ENCODE measurements at places on chromosomes 7 and 10.

DNA sequence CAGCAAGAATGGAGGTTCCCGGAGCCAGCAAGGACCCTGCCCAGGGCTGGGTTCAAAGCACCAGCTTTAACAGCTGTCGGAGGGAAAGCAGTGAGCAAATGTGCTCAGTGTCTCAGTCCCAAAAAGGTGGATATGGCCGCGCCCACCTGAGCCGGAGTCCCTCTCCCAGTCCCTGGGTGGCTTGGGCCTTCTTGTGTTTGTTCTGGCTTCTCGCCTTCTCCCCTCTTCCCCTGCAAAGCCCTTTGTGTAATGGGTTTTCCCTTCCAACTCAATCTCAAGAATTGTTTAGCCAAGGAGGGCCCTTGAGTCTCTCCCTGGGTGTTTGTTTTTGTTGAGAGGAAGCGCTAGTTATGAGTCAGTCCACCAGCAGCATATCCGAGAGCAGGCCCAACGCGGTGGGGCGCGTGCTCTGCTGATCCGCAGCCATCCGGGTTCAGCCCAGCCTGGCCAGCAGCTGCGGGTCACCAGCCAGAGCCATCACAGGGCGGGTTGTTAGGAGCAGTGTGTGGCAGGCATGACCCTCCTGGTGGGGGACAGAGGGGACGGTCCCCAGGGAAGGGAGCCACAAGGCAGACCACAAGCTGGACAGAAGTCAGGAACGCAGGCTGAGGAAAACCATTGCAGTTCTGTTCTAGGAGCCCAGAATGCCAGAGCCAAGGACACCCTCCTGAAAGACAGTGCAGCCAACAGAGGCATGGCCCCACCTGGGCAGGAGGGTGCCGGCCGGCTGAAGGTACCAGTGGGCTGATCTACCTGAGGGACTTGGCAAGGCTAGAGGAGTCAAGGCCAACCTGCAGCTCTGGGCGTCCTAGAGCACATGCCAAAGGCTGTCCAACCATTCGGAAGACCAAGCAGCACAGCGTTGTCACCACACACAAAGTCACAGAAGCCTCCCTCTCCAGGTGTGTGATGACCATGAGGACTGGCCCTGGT, 21.3 kb downstream of the CALML3 start:
- DNase-seq = no peak

DNA sequence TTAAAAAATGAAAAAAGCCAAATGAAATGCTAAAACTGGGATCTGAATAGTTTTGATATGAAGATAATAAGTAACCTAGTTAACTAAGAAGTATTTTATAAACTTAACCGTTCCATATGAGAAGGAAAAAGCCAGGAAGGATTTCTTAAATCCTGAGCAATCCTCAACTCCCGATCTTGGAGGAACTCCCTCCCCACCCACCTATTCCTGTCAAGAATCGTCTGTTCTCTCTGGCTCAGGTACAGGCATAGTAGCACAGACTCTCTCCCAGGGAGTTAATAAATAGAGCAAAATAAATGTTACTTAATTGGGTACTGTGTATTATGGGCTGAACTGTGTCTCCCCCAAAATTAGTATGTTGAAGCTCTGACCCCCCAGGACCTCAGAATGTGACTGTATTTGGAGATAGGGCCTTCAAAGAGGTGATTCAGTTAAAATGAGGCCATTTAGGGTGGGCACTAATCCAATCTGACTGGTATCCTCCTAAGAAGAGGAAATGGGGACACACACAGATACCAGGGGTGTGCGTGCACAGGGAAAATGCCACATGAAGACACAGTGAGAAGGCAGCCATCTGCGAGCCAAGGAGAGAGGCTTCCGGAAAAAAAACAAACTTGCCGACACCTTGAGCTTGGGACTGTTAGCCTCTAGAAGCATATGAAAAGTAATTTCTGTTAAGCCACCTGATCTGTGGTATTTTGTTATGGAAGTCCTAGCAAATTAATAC, 28.7 kb downstream of the PUS7 start:
- DNase-seq = no peak

- no peak for DNase-seq
Measured at GRCh38 chr7:129394101-129394500, 40.1 kb upstream of the STRIP2 start.

GRCh38 chr10:89789188-89789877, 87.9 kb downstream of the KIF20B start:
- DNase-seq = peak; percentile 45

DNA sequence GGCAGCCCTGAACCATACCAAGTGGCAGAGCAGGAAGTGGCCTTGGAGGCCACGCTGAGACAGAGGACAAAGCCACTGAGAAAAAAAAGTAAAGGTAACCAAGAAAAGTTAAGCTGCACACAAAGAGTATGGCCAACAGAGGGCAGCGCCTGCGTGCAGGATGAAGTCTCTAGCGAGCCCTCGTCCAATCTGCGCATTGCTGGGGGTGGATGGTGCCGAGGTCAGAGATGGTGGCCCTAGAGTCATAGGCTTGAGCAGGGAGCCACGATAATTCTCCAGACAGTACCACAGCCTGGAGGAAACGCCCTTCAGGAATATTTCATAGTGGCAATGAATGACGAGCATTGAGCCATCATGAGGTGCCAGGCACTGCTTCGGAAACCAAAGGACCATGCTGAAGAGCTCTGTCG, 9.7 kb downstream of the ATP6V0E2 start:
- peak; percentile 62 for DNase-seq

GRCh38 chr7:116769546-116769945, 92.8 kb upstream of the CAPZA2 start:
- no peak for DNase-seq

DNA sequence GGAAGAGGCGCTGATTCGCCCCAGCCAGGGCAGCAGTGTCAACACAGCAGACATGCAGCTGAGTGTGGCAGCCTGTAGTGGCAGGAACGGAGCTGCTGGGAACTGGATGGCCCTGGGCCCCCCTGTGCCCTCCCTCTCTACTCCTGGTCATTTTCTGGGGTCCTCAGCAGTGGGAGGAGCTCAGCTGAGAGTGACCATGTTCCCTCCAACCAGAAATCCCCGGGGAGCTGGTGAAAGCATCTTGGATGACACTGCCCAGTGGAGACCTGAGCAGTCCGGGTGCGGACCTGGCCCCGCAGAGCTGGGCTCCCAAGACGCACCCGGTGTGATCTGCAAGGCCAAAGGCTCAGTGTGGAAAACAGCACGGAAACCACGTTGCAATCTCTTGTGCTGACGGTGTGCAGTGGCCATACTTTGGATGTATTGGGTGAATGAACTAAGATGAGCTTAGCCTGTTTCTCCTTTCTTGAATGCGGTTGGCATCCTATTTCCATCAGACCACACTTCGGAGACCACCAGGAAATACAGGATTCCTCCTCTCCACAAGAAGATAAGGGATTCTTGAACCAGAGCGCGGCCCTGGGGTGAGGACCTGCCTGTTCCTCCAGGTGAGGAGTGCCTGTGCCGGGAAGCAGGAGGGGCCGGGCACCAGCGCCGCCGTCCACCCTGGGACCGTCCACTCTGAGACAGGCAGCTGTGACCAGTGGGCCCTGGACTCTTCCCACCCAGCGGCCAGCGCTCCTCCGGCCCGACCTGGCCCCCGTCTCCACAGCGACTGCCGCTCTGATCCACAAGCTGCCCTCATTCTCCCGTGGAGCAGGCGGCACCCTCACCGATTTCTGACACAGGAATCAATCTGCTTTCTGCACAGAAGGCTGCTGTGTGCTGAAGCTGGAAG, 93.5 kb upstream of the DIP2C start:
- no peak for DNase-seq

- no peak for DNase-seq
Measured at GRCh38 chr10:6411436-6411835, 168.6 kb downstream of the PRKCQ start.

- DNase-seq = no peak
Measured at GRCh38 chr7:47036909-47037308, 545.0 kb downstream of the TNS3 start.

DNA sequence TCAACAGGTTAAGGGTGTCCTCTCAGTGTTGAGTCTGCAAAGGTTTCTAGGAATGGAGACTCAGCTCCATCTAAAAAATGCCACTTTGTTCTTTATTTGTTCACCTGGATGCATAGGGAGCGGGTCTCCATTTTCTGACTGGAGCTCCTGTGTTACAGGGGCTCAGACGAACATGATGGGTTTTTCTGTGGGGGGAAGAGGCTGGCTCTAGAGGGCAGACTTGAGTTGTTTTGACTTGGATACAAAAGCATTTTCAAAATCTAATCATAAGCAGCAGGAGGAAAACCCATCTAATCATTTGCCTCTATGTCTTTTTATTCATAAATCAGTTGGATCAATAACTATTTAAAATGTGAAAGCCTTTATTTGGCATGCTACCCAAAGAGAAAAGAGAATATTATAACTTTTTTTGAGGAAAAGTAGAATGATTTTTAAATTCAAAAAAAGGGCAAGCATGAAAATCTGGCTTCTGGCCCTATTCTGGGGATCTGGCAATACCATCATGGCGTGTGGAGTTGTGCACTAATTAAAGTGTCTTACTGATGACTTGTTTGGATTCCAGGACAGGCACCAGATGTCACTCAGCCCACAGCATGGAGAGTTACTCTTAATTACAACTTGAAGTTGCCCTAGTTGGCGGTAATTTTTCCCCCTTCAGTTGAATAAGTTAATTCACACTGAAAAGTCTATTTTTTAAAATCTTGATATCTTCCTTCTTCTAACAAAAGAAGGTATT, 594.9 kb downstream of the REEP3 start:
- DNase-seq = peak; percentile 2

DNA sequence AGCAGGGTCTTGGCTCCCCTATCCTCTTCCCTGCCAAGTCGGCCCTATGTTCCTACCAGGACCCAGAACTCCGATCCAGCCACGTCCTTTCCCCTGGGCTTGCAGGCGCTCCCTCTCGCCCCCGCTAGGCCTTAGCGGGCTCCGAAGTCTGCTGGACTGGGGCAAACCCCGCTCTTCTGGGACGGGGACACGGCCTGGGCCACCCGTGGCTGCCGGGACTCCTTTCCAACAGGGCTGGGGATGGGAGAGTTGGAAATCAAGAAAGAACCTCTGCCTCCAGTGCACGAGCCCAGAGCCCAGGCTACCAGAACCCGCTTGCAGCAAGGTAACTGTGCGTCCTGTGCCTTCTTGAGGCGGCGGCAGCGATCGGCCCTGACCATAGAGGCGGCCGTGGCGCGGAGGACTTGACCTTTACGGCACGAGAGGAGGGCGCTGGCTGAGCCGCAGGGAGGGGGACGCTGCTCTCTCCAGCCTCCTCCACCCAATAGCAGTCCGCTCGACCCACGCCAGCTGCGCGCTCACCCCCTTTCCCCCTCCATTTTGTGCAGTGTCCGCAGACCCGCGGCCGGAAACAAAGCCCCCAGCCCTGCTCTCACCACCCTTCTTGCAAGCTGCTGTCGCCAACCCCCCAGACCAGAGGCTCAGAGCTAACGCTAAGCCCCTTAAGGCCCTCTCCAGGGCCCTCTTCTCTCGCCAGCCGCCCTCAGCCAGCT, 7.0 kb upstream of the HOXA11 start:
- DNase-seq = no peak

DNA sequence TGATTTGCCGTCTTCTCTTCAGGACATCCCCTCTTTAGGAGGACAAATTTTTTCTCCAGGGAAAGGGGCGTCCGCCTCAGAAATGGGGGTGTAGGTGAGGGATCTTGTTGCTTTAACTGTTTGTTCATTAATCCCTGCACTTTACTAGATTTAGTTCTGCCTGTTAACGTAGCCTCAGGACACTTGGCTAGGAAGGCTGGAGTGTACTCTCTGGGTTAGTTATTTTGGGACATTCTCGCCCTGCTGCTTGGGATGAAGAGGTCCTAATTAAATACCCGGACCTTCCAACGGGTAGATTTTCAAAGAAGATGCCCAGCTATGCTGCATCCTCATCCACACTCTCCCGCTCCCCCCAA, 552 bp upstream of the ZNF365 start:
- DNase-seq = no peak

DNA sequence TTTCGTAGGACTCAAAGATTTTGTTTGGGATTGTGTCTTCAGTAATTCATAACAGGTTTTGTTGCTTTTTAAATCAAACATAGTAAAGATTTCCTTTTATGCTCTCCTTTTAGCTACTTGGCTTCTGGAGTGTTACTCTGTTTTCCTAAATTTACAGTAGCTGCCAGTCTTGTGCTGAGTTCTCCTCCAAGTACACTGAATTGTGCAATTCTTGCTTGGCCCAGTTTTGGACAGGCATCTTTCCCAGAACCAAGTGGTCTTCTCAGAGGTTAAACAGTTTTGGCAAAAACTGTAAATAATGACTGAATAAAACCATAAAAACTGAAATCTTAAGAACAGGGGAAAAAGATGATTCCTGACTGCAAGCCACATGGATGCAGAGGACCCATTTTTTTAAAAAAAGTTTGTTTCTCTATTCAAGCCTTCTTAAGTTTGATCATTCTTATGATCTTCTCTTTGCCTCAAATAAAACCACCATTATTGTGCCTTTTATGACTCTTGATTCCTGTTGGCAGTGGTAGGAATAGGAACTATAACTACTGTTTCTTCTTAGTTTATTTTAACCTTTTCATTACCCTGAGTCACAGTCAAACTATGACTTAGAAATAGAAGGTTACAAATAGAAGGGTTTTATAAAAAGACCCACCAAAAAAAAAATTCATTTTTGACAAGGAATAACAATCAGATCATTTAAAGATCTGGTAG, 88.0 kb downstream of the MDFIC start:
- DNase-seq = no peak

Measured in hematopoietic multipotent progenitor cell treated with erythropoietin and hydrocortisone succinate and interleukin-3 and kit ligand, for 8 days (in vitro differentiated cells).